GDM1 (cell line): ENCODE measurements at places on chromosomes 6 and 20.
A peak's percentile ranks its signal among the peaks of the same experiment; 100 is the strongest.

- no peak for DNase-seq
Measured at GRCh38 chr20:53926428-53927028, 143.9 kb downstream of the BCAS1 start.

DNA sequence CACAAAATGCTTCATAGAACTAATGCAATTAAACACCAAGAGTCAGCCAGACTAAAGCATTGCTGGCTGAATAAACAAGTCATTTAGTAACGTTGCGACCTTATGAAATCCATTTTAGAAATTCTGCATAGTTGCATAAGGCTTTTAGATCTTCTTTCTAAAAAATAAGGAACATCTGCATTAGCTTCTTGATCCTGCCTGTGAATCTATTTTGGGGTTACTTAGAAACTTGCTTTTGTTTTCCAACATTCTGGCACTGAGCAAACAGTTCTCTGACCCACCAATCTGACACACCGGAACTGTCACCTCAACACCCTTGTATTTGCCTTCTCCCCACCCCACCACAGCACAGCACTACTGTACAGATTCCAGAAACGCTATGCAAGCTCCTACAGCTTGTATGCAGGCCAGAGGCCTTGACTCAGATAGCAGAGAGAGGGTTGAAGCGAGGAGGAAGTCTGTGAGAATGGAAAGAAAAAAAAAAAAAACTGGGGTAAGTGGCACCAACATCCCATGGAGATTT lies 55.0 kb downstream of the KIF13A start:
- DNase-seq: no peak

DNA sequence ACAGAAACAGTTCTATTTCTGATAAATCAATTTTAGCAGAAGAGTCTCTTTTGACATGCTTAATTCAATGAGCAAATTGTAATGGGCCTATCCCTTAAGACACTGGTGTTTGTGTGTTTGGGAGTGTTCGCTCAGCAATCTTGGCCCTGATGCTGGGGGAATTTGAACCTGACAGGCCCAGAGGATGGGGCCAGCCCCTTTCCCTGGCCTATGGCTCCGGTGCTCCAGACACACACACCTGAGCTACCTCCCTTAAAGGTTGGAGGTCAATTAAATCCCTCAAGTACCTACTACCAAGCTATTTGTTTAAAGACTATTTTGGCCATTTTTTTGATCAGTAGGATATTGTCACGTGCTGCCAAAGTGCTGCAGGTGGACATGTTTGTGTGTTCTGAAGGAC lies 549.3 kb downstream of the PRKN start:
- DNase-seq: no peak

DNA sequence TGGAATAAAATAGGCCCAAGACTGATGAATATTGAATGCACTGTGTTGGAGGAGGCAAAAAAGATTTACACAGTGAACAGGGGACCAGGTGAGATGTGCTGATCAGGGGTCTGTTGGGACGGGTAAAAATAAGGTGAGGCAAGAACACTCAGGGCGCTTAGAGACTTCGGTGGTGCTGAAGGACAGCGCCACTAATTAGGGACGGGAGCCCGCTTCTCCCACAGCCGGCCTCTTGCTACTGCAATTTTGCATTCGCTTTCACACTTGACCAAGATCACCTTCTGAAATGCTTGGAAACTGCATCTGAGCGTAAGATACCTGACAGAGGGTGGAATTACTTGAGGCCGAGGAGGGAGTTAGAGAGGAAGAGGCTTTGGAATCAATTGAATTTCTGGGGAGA lies 7.3 kb downstream of the TFAP2D start:
- DNase-seq: no peak

DNA sequence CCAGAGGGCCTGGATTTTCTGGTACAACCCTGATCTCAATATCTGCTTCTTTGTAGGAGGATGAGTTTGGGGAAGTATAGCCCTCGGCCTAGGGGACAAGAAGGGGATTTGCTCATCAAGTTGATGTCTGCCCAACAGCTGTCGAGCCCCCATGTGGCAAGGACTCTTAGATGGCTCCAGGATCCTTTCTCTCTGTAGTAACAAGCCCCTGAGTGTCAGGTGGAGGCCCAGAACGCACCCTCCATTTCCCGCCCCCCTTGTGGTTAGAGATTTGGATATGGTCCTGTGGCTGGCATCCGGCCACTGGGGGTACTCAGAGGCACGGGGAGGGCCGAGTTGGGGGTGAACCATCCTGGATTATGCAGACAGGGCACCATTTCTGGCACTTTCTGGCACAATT lies 50.1 kb downstream of the CTCFL start:
- no peak for DNase-seq

GRCh38 chr6:44558024-44558831 lies 170.7 kb downstream of the CDC5L start:
- DNase-seq: no peak

- DNase-seq: no peak
Measured at GRCh38 chr6:49676671-49677281, 36.6 kb downstream of the CRISP2 start.

GRCh38 chr20:23235173-23236027 lies 115.2 kb upstream of the NXT1 start:
- DNase-seq: peak; percentile 60
